Fibroblast of villous mesenchyme (primary cell): ENCODE measurements at places on chromosomes 4 and X. TPM values are rescaled to one million over a fixed set of nuclear protein-coding genes. Genes with fewer than 3 reads are reported as not detected.

The F9 gene
- total RNA-seq: not detected in 2 replicates

The UGT2A2 gene
- total RNA-seq: not detected in 2 replicates

The CAPN6 gene
- total RNA-seq: 0.97 and 1.3 TPM in 2 replicates

The MED28 gene
- total RNA-seq: 10.0 and 13.0 TPM in 2 replicates

The PAGE2 gene
- total RNA-seq: not detected in 2 replicates

DNA sequence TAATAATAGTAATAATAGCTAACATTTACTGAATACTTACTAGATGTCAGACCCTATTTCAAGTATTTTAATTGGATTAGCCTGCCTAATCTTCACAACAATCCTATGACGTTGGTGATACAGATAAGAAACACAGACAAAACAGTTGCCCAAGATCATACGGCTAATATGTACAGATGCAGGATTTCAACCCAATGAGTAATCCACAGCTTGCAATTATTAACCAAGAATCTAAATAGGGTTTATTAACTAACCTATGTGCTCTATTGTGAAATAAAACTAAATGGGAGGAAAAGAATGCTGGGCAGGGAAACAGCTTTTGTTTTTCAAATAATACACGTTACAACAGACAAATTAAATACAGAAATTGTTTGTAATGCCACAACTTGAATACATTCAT, 23.4 kb downstream of the FBXO8 start:
- DNase-seq: peak; percentile 97

GRCh38 chrX:10111364-10112148, 45.2 kb upstream of the CLCN4 start:
- peak; percentile 50 for DNase-seq

DNA sequence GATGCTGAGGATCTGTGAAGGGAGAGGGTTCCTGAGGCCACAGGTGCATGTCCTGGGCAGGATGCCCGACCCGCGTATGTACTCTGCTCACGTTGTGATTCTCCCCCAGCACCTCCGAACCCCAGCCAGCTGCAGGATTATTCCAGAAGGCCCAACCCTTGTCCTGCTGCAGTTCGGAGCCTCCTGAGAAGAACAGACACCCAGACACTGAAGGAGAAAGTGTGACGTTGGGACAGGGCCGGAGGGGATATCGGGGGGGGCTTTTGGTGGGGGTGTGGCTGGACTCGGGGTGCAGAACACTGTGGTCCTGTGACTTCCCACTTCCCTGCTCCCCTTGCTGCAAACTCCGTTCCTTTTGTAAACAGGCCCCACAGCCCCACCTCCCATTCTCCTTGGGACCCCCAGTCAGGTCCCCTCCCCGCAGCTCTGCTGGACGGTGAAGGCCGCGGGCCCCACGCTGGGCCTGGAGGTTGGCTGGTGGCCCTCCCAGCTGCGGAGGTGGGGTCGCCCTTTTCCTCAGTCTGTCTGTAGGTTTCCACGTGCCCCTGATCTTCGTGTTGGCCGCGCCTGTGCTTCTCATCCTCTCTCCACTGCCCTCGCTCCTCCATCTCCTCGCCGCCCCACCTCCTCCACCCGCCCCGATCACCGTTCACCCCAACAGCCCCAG, 83.0 kb upstream of the ADRA2C start:
- DNase-seq: no peak

DNA sequence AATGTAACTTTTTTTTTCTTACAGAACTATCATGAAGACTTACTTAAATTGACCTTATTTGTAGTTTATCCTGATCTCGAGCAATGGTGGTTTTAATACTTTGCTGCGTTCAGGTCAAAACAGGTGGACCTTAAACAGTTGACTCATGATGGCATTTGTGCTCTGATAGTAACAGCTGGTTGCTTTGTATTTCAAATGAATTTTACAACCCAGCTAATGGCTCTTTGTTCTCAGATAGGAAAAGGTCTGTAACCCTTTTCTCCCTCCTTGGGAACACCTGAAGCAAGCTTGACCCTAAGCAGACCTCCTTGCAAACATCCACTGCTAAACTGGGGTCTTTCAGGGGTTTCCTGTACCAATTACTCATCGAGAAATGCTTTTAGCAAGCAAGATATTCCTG, 79.2 kb downstream of the F11 start:
- no peak for DNase-seq

- DNase-seq: no peak
Measured at GRCh38 chr4:60657041-60657440, 543.1 kb upstream of the ADGRL3 start.

DNA sequence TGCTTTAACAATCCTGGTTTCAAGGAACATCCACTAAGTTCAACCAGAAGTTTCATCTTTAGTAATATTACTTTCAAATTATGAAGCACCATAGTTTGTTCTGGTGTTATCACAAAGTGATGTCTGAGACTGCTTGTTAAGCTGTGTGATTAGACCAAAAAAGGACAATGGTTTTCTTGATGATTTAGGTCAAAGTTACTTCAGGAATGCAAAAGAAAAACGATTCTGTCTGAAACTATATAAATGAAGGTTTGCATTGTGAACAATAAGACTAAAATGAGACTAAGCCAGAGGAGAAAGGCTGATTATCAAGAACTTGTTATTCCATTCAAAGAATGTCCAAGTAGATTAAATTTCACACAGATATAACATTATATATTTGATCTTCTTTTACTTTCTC, 122.4 kb upstream of the ETNPPL start:
- no peak for DNase-seq

GRCh38 chr4:7198440-7199128, 6.2 kb downstream of the SORCS2 start:
- no peak for DNase-seq

DNA sequence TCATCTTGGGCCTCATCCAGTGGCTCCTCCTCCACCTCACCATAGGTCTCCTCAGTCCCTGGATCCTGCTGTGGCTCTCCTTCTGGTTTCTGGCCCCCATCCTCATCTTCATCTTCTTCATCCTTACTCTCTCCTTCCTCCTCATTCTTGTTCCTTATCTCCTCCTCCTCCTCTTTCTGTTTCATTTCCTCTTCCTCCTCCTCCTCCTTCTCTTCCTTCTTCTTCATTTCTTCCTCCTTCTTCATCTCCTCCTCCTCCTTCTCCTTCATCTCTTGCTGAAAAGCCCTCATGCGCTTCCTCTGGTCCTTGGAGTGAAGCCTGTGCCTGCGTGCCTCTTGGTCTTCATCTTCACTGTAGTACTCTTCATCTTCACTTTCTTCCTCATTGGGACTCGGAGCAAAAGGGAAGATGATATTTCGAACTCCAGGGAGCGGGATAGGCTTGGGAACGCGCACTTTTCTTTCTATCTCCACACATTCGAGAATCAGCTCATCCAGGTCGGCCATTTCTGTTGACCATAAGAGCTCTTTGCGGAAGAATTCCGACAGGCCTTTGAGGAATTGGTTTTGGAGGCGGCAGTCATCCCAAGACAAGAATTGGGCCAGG, 1.5 kb downstream of the RTL5 start:
- no peak for DNase-seq

DNA sequence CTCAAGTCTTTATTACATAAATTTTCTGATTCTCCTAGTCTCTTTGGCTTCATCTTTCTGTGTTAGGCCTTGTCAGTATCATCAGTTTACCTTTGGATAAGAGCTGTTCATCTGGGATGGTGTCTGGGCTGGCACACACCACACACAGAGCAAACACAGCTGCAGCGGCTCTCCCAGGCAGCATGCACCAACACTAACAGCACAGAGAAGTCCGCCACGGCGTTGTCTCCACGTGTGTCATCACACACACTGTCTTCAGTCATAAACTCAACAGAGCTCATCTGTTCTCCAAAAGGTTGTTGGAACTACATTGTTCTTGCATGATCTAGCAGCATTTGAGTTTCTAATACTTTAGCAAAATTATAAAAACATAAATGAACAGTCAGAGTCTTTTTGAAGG, 851.9 kb upstream of the FRG1 start:
- DNase-seq: peak; percentile 10
